A549 treated with DMSO at 1 μM for 4 hours (cell line): ENCODE measurements at places on chromosomes 6 and 20. TPM values are rescaled to one million over a fixed set of nuclear protein-coding genes. Genes with fewer than 3 reads are reported as not detected.

The CHRNA4 gene
- 0.19 to 2.1 TPM (median 0.29 TPM) in 5 replicates for total RNA-seq

The ZNF831 gene
- total RNA-seq = not detected in 5 replicates

The CDSN gene
- total RNA-seq = not detected in 5 replicates

The TBX18 gene
- 13.2 to 21.9 TPM (median 19.0 TPM) in 5 replicates for total RNA-seq

The FAM83C gene
- 0.02 to 0.06 TPM in 2 of 5 replicates, not detected in the others for total RNA-seq

The GRM1 gene
- total RNA-seq = 0.02 to 0.04 TPM (median 0.03 TPM) in 4 of 5 replicates, not detected in the other

The PPP1R14C gene
- total RNA-seq = 0.53 to 1.4 TPM (median 0.78 TPM) in 5 replicates

The TOX2 gene
- 8.4 to 11.4 TPM (median 9.3 TPM) in 5 replicates for total RNA-seq

The GSTA2 gene
- 0.06 to 0.17 TPM in 2 of 5 replicates, not detected in the others for total RNA-seq

The PTGIS gene
- total RNA-seq = 0.05 to 0.08 TPM in 2 of 5 replicates, not detected in the others

The RSPH4A gene
- 0.17 to 0.26 TPM (median 0.24 TPM) in 5 replicates for total RNA-seq

The LINC00237 gene
- total RNA-seq = not detected in 5 replicates

The SLC24A3 gene
- total RNA-seq = 0.03 to 0.17 TPM (median 0.04 TPM) in 5 replicates

The SMPDL3A gene
- total RNA-seq = 1.8 to 3.4 TPM (median 2.6 TPM) in 5 replicates

The SS18L1 gene
- total RNA-seq = 8.1 to 10.6 TPM (median 9.4 TPM) in 5 replicates

The PLCB4 gene
- 11.5 to 21.0 TPM (median 15.2 TPM) in 5 replicates for total RNA-seq

The WFDC5 gene
- not detected in 5 replicates for total RNA-seq

The CCM2L gene
- 0.28 to 0.78 TPM (median 0.62 TPM) in 5 replicates for total RNA-seq

The CRIP3 gene
- total RNA-seq = 0.45 to 0.83 TPM (median 0.58 TPM) in 5 replicates

The RRAGD gene
- 3.3 to 4.5 TPM (median 4.4 TPM) in 5 replicates for total RNA-seq
